GM13976 (cell line): ENCODE measurements at places on chromosomes 5 and 9.

DNA sequence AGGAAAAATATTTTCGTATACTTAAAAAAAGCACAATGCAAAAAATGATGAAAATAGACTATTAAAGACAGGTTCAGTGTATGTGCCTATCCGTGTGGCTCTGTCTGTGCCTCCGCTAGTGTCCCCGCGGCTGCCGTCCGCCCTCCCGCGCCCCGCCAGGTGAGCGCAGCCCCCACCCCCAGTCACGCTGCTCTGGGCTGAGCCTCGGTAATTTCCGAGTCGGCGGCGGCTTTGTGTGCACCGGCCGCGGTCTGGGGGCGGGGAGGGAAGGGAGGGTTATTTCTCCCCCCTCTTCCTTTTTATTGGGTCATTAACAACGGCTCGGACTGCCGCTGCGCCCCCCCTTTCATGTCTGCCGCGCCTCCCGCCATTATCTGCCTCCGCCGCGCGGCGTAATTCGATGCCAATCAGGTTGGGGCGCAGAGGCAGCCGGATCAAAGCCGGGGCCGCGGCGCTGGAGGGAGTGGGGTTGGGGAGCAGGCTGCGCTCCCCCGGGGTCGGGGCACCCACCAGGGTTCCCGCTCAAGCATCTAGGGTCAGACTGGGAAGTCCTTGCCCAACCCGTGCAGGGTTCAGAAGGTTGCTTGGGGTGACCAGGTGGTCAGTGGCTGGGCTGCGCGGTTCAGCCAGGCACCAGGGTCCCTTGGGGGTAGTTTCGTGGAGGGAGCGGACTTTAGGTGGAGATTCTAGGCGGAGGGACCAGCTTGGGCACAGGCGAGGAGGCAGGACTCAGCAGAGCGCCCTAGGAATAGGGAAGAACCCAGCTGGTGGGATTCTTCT is 39.5 kb upstream of the PSD2 start:
- DNase-seq: peak; percentile 78

GRCh38 chr9:130890124-130890523 is 6.5 kb downstream of the QRFP start:
- DNase-seq: no peak

DNA sequence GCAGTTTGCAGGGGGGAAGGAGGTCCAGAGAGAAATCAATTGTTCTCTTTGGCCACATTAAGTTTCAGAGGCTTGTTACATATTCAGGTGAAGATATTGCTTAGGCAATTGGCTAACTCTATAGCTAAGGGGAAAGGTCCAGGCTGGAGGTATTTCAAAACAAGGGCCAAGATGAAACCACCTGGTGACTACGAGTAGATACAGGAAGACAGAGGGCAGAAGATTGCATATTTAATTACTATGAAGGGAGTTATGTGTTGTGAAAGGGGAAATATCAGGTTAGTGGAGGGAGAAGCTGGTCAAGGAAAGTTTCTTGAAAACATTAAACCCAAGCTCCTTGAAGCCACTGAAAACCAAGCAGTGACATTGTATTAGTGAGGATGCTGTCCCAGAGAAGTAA is 1.9 kb upstream of the RAD23B start:
- DNase-seq: no peak

- DNase-seq: no peak
Observed at GRCh38 chr9:133930046-133930681, 62.0 kb downstream of the VAV2 start.

DNA sequence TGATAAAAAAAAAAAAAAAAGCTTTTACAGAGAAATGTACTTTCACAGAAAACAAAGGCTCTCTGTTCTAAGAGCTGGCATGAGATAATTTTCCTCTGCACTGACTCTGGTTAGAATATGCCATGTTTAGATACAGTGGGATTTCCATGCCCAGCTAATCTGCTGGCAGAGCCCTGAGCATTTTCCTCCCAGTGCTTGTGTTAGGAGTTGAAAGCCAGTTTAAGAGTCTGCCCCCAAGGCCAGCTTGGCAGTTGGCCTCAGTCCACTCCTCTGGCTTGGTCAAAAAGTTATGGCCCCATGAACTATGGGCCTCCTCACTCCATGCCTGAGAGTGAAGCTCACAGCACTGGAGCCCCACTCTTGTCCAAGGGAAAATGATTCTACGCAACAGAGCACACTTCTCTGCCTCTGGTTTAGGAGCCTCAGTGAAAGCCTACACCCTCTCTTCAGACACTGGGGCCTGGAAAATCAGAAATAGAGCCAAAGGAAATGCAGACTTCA is 21.9 kb downstream of the MOCS2 start:
- no peak for DNase-seq

DNA sequence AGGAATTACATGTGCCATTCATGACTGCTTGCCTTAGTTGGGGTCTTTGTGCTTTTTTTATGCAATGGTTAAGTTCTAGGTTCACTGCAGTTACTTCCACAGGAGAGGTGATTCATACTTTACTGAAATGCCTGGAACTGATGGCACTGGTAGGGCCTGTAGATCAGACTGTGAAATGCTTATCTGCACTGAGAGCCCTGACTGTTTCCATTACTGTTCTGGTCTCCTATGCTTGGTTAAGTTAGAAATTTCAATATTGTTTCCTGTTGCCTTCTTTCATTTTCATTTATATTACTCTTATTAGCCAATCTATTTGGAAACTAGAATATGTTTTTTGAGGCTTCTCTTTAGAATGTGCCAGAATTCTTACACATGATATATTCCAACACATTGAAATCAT is 484.1 kb upstream of the SEMA6A start:
- DNase-seq: no peak

DNA sequence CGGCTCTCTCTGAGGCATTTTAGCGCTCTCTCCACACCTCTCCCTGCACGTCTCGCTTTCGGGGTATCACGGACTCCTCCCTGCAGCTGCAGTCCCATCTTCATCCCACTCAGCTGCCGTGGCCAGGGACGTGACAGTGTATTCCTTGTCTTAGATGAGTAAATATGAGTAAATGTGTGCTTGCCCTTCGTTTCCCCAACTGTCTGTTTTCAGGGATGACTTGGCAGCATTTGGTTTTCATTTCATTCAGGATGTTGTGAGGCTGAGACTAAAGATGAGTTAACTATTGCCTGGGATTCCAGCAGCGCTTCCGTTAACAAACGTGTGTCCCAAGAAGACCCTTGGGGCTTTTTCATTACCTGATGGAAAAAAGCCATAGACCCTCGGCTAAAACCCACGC is 29.5 kb downstream of the GDNF start:
- DNase-seq: no peak

- DNase-seq: no peak
Observed at GRCh38 chr5:79653843-79654242, 35.8 kb upstream of the CMYA5 start.

DNA sequence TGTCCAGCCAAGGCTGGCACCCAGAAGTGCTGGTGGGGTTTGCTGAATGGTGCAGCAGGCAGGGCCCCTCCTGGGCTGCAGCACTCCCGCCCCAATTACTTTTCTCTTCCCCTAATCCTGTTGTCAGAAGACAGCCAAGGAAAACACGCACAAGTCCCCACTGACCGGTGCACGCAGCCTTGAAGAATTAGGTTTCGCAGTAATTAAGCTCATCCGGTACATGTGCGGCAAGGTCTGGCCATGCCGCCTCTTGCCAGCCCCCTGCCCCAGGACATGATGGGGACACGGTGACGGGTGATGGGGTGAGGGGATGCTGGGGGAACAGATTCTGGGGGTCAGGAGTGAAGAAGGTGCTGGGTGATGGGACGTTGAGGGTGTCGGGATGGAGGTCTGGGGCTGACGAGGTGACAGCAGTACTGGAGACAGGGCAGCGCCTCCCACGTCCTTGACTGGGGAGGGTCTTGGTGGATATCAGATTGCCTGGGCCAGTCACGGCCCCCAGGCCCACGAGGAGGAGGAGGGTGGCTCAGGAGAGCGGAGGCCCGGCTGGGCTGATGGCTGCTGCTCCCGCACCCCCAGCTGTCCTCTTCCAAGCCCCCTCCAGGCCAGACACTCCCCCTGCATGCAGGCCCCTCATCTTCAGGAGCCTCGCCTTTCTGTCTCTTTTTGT is 34.9 kb downstream of the BARX1 start:
- no peak for DNase-seq

GRCh38 chr9:82491604-82492003 is 503.0 kb downstream of the SPATA31D1 start:
- no peak for DNase-seq

GRCh38 chr5:58081435-58081834 is 378.5 kb downstream of the PLK2 start:
- no peak for DNase-seq

GRCh38 chr9:30411571-30411970 is 1972.9 kb upstream of the ACO1 start:
- DNase-seq: no peak

GRCh38 chr9:29697011-29697410 is 2123.7 kb upstream of the C9orf72 start:
- DNase-seq: no peak

GRCh38 chr5:103503066-103503465 is 59.5 kb downstream of the NUDT12 start:
- DNase-seq: no peak

DNA sequence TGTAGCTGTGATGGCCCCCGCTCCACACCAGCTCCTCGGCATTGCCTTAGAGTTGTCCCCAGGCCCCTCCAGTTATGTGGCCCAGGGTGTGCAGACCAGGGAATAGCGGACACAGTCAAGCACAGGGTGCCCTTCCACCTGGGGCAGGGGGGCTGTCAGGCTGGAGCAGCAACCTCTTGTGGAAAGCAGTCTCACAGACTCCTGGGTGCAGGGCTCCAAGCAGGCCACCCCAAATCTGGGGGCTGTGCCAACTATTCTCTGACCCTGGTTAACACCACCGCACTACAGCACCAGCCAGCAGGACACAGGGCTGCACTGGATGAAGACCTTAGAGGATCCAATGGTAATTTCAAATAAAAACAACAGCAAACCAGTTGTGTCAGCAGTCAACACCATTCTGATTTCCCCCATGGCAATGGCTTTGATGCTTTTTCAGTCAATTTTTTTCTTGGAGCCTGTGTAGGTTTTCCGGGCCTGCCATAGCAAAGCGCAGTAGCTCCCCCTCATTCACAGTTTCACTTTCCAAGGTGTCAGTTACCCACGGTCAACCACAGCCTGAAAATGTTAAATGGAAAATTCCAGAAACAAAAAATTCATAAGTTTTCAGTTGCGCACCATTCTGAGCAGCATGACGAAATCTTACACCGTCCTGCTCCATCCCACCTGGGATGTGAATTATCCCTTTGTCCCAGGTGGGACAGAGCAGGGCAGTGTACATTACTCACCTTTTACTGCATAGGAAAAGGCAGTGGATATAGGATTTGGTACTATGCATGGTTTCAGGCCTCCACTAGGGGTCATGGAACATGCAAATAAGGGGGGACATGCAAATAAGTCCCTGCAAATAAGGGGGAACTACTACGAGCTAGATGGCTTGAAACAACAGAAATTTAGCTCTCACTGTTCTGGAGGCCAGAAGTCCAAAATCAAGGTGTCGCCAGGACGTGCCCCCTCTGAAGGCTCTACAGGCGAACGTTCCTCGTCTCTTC is 49.0 kb downstream of the C5orf15 start:
- DNase-seq: no peak

GRCh38 chr9:14258660-14259239 is 55.2 kb downstream of the NFIB start:
- DNase-seq: no peak

DNA sequence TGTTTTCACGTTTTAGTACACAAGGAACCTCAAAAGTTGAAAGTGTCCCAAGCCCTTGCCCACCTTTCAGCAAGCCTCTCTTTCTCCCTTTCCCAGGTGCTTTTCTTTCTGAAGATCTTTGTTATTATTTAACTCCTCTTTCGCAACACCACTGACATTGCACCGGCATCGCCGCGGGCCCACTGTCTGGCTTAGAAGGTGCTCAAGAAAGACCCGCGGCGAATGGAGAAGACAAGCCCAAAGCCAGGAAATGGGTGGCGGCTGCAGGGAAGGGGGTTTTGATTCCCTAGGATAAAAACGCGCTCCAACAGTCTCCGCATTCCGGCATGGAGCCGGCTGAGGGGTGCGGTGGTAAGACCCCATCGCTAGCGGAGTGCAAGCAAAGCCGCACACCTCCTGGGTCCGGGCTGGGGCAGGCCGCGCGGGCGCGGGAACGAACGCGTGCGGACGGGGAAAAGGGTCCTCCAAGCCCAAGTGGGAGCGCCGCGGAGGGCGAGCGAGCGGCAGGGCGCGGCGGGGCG is 404 bp upstream of the AFAP1L1 start:
- no peak for DNase-seq

DNA sequence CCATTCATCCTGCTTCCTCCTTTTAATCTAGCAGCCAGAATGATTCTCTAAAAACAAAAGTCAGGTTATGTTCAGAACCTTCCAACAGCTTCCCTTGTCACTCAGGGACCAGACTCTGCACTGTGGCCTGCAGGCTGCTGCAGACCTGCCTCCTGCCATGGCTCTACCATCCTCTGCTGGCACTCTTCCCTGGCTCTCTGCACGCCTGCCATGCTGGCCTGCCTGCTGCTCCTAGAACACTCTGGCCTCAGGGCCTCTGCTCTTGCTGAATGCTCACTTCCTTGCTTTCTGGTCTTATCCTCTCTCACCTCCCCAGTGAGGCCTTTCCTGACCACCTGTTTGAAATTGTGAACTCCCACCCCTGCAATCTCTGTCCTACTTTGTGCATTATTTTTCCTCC is 149.4 kb downstream of the CD180 start:
- DNase-seq: no peak

DNA sequence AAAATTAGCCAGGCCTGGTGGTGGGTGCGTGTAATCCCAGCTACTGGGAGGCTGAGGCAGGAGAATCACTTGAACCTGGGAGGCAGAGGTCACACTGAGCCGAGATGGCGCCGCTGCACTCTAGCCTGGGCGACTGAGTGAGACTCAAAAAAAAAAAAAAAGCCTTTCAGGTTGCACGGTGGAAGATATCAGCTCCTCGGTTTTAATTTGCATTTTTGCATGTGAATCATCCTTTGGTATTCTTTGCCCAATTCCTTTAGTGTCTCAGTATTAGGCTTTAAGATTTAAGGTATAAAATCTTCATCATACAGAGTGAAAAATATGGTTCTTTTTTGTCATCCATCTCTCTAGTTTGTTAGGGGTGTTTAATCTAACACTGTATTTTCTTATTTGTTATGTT is 173.6 kb upstream of the S1PR3 start:
- no peak for DNase-seq

DNA sequence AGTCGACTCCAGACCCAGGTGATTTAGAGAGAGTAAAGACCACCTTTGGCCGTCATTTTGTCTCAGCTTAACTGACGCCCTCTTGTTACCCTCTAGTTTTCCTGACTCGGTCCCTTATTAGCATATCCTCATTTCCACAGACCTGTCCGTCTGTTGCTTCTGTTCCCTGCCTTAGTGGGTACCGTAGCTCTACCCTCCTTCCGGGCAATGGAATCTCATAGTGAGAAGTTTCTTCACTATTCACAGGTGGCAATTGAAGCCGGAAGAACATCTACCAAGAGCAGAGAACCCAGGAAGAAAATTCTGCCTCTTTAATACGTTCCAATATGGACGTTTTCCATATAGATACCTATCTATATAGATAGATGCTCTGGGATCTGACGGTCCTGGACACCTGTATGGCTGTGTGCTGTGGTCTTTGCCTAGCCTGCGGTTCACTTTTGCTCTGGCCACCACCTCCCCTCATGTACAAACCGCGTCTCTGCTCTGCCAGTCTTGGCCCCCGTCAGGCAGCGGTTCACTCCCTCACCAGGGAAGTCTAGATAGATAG is 652 bp upstream of the TMEM161B start:
- no peak for DNase-seq

- DNase-seq: no peak
Observed at GRCh38 chr5:72470826-72471225, 36.4 kb downstream of the ZNF366 start.

- no peak for DNase-seq
Observed at GRCh38 chr5:33631139-33631538, 190.4 kb downstream of the TARS1 start.

- no peak for DNase-seq
Observed at GRCh38 chr5:11030671-11031070, 269.6 kb upstream of the DAP start.

- DNase-seq: no peak
Observed at GRCh38 chr9:25094518-25094917, 548.8 kb upstream of the IZUMO3 start.
